ENCODE measurements at places on chromosomes 2 and 18. TPM values are rescaled to one million over a fixed set of nuclear protein-coding genes. Genes with fewer than 3 reads are reported as not detected.

ANKRD23 gene
- total RNA-seq, result 4.4 TPM

AQP4 gene
- not detected for total RNA-seq

ZNF804A gene
- total RNA-seq, result not detected

ITPRIPL1 gene
- total RNA-seq, result 0.86 TPM

DNA sequence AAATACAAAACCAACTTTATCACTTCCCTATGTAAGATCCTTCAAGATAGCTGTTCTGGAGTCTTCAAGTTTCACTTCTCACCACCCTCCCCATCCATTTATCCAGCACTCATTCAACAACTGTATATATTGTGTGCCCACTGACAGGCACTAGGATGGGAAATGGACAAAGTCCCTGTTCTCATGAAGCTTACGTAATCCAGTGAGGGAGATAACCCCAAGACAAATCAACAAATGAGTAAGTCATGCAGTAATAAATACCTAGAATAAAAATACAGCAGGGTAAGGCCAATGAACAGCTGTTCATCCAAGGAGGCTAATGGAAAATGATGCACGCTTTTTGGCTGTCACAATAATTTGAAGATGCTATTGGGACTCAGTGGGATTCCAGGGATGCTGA, 133.8 kb downstream of the MEMO1 start:
- no peak overlapping the region for H3K4me3 ChIP-seq
- no peaks in the 10 kb centered on the region for H3K4me1 ChIP-seq
- DNase-seq, result no peak
- peaks cover 14% of the 10 kb centered on the region for H3K36me3 ChIP-seq
- H3K27me3 ChIP-seq, result no peaks in the 10 kb centered on the region

- no peak overlapping the region for H3K4me3 ChIP-seq
- no peaks in the 10 kb centered on the region for H3K27me3 ChIP-seq
- H3K36me3 ChIP-seq, result no peaks in the 10 kb centered on the region
Measured at GRCh38 chr2:155663265-155663664, 669.3 kb downstream of the NR4A2 start.

DNA sequence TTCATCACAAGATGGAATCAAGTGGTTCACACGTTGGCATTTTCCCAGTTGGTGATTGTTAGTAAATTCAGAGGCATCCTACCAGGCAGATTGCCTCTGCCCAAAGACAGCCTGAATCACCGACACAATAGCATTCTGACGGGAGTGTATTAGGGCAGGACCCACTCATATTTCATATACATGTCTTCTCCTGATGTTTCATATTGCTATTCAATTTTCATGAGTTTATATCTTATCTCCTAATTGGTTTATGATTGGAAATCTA, 14.5 kb upstream of the BMP10 start:
- no peak for DNase-seq
- H3K27me3 ChIP-seq, result peaks cover 21% of the 10 kb centered on the region
- no peak overlapping the region for H3K27ac ChIP-seq
- no peak overlapping the region for H3K4me3 ChIP-seq
- no peaks in the 10 kb centered on the region for H3K4me1 ChIP-seq
- H3K36me3 ChIP-seq, result no peaks in the 10 kb centered on the region

- no peaks in the 10 kb centered on the region for H3K27me3 ChIP-seq
- H3K4me1 ChIP-seq, result peaks cover 2% of the 10 kb centered on the region
- no peak for DNase-seq
- no peak overlapping the region for H3K27ac ChIP-seq
- no peak overlapping the region for H3K4me3 ChIP-seq
- H3K36me3 ChIP-seq, result no peaks in the 10 kb centered on the region
Measured at GRCh38 chr2:183224948-183225347, 100.7 kb downstream of the NUP35 start.

GRCh38 chr2:30862054-30862651, 54.9 kb upstream of the CAPN13 start:
- no peaks in the 10 kb centered on the region for H3K4me1 ChIP-seq
- DNase-seq, result no peak
- peaks cover 3% of the 10 kb centered on the region for H3K27me3 ChIP-seq
- H3K4me3 ChIP-seq, result no peak overlapping the region

DNA sequence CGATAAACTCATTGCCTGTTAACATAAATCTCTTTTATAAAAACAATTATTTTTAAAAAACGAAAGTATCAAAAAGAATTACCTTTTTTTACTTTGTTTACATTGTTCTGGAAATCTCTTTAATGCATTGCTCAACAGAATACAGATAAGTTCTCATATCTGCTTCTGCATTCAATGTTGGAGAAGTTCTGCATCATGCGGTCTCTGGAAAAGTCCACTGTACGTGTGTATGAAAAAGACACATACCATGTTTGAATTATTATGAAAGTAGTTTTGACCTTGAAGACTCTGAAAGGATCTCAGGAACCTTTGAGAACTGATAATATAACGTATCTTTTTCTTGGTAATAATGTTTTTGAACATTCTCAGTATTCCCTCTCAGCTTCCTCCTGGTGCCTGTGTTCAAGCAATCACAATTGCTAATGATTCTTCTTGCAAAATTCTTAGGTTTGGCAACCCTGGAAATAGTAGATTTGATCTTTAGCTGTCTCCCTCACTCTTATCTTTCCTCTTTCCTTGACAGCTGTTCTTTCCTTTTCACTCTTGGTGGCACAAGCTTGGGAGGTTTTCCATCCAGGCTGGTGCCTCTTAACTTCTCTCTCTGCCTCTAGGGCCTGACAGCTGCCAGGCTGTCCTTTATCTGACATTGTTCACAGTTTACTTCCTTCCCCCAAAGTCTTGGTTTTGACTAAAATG, 12.4 kb upstream of the IL1R1 start:
- peaks cover 6% of the 10 kb centered on the region for H3K36me3 ChIP-seq
- no peak overlapping the region for H3K4me3 ChIP-seq
- H3K27ac ChIP-seq, result peak overlapping the region; percentile 68

DNA sequence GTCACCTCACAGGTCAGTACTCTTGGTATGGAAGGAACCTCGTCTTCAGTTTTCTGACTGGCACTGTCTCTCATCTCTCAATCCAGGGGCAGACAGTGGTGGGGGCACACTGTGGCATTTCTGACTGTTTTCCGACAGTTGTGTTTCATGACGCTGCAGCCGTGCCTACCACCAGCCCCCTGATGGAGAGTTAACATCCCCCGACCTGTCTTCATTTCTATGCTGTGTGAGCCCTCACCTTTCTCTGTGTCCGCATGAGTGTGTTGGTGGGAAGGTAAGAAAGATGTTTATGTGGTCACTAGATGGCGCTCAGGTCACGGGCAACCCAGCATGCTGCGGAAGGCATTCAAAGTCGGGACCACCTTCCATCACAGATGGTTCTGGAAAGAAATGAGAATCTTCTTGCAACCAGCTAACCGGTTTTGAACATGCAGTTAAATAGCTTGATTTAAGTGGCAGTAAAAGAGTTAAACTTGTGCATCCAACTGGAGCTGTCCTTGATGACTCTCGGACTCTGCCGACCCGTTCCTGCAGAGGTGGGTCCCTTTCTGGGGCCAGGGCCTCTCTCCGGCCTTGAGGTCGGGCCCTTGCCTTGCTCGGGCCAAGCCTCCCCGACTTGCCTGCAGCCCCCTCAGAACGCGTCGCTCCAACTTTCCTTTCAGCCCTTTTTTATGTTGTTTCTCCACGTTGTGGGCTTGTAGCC, 92.4 kb downstream of the DYSF start:
- DNase-seq, result no peak
- peaks cover 4% of the 10 kb centered on the region for H3K36me3 ChIP-seq
- H3K27me3 ChIP-seq, result no peaks in the 10 kb centered on the region
- no peak overlapping the region for H3K27ac ChIP-seq
- H3K4me3 ChIP-seq, result no peak overlapping the region
- H3K4me1 ChIP-seq, result peaks cover 3% of the 10 kb centered on the region

DNA sequence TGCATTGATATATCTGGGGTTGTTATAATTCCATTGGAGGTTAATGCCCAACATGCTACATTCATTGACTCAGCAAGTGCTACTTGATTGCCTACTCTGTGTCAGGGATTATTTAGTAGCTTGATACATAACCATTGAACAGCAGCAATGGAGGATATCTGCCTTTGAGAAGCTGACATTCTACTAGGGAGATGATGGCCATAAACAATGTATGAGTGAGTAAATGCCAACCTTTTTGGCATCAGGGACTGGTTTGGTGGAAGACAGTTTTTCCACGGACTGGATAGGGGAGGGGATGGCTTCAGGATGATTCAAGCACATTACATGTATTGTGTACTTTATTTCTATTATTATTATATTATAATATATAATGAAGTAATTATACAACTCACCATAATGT, 31.9 kb upstream of the TOGARAM2 start:
- no peak for DNase-seq
- no peak overlapping the region for H3K4me3 ChIP-seq
- peaks cover 28% of the 10 kb centered on the region for H3K36me3 ChIP-seq
- no peak overlapping the region for H3K27ac ChIP-seq

DNA sequence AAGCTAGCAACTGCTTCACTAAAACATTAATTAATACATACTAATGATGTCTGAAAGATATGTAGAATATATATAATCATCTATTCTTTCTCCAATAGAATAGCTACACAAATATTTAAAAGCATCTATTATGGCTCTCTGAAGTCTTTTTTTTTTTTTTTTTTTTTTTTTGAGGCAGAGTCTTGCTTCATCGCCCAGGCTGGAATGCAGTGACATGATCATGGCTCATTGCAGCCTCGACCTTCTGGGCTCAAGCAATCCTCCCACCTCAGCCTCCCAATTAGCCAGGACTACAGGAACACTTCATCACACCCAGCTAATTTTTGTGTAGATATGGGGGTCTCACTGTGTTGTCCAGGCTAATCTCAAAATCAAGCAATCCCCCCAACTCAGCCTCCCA, 120.4 kb upstream of the KYNU start:
- H3K36me3 ChIP-seq, result no peaks in the 10 kb centered on the region
- H3K4me1 ChIP-seq, result peaks cover 5% of the 10 kb centered on the region
- H3K27ac ChIP-seq, result no peak overlapping the region
- H3K27me3 ChIP-seq, result no peaks in the 10 kb centered on the region

DNA sequence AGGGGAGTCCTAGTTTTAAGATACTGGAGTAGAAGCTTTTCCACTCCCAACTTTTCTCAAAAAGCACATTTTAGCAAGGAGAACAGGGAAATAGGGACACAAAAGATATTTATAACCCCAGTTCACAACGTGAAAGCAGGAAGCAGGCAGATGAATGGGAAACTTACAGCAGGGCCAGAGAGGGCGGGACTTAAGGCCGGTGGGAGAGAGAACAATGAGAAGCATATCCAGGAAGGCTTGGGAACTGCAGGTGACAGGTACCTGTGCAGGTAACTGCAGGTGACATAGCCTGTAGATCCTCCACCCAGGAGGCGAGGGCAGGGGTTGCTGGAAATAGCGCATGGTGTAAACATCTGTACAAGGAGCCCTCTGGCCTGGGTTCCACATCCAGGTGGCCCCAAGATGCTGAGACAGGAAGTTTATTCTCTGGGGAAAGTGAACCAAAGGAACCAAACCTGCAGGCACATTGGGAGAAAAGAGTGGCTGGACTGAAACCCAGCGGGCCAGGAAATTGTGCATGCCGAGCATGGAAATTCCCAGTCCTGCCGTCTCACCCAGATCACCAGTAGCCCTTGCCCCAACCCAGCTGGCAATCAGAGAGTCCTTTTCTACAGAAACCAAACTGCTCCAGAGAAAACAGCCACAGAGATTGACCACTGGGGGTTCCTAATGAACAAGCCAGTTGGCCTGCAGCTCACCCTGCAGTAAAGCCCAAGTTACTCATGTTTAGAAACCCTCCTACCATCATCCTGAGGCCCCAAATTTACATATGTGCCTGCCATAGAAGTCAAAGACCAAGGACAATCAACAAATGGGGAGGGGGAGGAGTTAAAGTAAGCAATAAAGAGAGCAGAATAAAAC, 24.3 kb upstream of the COL6A3 start:
- DNase-seq, result no peak
- peaks cover 56% of the 10 kb centered on the region for H3K4me1 ChIP-seq
- no peak overlapping the region for H3K4me3 ChIP-seq

- H3K27me3 ChIP-seq, result peaks cover 43% of the 10 kb centered on the region
- H3K4me1 ChIP-seq, result peaks cover 29% of the 10 kb centered on the region
- DNase-seq, result no peak
- no peaks in the 10 kb centered on the region for H3K36me3 ChIP-seq
- peak overlapping the region; percentile 92 for H3K4me3 ChIP-seq
Measured at GRCh38 chr2:54723996-54724559, 616 bp downstream of the EML6 start.

GRCh38 chr2:6883448-6884122, 6.0 kb downstream of the RSAD2 start:
- H3K4me3 ChIP-seq, result no peak overlapping the region
- H3K27ac ChIP-seq, result no peak overlapping the region
- H3K4me1 ChIP-seq, result no peaks in the 10 kb centered on the region
- DNase-seq, result no peak
- no peaks in the 10 kb centered on the region for H3K36me3 ChIP-seq

DNA sequence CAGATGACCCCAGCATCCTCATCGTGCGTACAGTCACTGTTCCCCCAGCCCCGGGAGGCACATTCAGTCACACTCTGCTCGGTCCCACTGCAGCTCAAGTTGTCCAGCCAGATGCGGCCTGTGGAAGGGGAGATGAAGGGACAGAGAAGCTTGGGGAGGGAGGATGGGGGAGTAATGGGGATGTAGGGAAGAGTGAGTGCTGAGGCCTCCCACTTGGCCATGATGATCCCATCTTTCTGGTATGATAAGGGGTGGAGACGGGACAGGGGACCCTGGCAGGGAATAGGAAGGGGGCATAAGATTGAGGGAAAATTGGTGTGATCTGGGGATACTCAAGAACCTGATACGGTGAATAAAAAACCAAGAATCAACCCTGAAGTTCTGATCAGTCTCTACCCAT, 3.5 kb downstream of the LOXL3 start:
- no peak overlapping the region for H3K27ac ChIP-seq
- peaks cover 9% of the 10 kb centered on the region for H3K36me3 ChIP-seq
- H3K4me1 ChIP-seq, result peaks cover 54% of the 10 kb centered on the region
- H3K4me3 ChIP-seq, result peak overlapping the region; percentile 59
- H3K27me3 ChIP-seq, result no peaks in the 10 kb centered on the region
- DNase-seq, result no peak

DNA sequence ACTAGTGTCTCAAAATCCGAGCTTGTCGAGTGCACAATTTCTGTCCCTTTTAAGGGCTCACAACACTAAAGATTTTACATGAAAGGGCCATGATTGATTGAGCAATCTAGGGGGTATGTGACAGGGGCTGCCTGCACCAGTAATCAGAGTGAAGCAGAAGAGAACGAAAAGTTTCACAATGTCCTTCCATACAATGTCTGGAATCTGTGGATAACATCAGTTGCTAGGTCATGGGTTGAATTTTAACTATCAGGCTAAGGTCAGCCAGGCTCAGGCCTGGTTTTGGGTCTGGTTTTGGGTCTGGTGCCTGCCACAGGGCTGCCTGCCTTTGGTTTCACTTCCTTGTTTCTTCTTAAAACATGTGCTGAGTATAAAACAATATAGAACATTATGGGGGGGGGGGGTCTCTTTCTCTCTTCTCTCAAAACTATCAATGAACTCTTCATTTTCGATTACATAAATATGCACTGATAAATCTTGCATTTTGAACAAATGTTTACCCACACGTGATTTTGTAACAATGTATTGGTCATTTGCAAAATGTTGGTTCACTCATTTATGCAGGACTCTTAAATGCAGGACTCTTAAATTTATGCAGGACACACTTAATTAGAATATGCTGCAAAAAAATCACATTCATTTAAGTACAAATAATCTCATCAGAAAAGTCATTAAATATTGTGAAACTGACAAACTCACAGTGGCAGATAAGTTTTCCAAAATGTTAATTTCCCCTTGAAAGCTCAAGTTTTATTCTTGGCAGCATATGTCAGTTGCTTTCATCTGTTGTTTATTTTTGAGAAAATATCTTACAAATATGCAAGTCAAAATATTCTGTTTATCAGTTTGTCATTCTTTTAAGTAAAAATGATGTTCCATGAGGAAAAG, 290.5 kb upstream of the KYNU start:
- no peaks in the 10 kb centered on the region for H3K27me3 ChIP-seq
- no peak overlapping the region for H3K4me3 ChIP-seq
- no peaks in the 10 kb centered on the region for H3K36me3 ChIP-seq
- peaks cover 37% of the 10 kb centered on the region for H3K4me1 ChIP-seq
- DNase-seq, result no peak
